Lower lobe of right lung (tissue), 2 donors: ENCODE measurements at places on chromosomes 2 and 18. TPM values are rescaled to one million over a fixed set of nuclear protein-coding genes. Genes with fewer than 3 reads are reported as not detected.

- no peak overlapping the region for H3K27ac ChIP-seq
- DNase-seq, result no peak
- H3K4me3 ChIP-seq, result no peak overlapping the region
- H3K36me3 ChIP-seq, result no peaks in the 10 kb centered on the region
Measured at GRCh38 chr2:33441235-33441810, 35.1 kb upstream of the RASGRP3 start.

CREG2 gene
- not detected for total RNA-seq

DNA sequence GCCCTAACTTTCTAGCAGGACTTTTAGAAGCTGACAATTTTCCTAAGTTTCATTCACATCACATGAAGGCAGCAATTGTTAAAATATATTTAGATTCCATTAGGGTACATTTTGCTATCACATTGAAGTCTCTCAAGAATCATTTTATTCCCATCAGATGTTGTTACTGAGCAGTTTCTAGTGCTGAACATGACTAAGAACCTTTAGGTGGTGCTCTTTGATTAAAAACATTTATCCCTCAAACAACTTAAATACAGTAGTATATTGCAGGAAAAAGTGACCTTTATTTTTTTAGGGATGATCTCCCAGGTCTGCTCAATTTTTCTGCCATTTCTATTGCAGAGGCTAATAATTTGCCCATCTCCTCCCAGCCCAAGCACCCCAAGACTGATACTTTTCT lies 22.9 kb upstream of the NARS1 start:
- no peak overlapping the region for H3K4me3 ChIP-seq
- peaks cover 10% of the 10 kb centered on the region for H3K36me3 ChIP-seq
- no peak for DNase-seq
- H3K27ac ChIP-seq, result no peak overlapping the region
- no peaks in the 10 kb centered on the region for H3K4me1 ChIP-seq

DNA sequence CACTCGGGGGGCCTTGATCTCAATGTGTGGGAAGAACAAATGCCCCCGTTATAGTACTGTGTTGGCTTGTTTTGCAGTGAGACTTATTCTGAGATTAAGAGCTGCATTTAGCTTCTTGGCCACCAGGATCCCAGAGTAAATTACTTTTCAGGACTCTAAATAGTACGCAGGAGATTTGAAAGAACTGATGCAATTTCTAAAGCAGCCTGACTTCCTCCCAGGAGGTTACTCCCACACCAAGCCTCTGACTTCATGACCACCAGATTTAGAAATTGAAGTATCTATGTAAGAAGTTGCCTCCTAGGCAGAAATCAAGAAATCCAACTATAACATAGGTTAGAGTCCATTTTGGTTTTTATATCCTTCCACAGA lies 67.0 kb downstream of the FEZ2 start:
- peaks cover 22% of the 10 kb centered on the region for H3K36me3 ChIP-seq
- H3K4me1 ChIP-seq, result no peaks in the 10 kb centered on the region
- no peak overlapping the region for H3K27ac ChIP-seq
- no peak overlapping the region for H3K4me3 ChIP-seq
- no peaks in the 10 kb centered on the region for H3K27me3 ChIP-seq

DNA sequence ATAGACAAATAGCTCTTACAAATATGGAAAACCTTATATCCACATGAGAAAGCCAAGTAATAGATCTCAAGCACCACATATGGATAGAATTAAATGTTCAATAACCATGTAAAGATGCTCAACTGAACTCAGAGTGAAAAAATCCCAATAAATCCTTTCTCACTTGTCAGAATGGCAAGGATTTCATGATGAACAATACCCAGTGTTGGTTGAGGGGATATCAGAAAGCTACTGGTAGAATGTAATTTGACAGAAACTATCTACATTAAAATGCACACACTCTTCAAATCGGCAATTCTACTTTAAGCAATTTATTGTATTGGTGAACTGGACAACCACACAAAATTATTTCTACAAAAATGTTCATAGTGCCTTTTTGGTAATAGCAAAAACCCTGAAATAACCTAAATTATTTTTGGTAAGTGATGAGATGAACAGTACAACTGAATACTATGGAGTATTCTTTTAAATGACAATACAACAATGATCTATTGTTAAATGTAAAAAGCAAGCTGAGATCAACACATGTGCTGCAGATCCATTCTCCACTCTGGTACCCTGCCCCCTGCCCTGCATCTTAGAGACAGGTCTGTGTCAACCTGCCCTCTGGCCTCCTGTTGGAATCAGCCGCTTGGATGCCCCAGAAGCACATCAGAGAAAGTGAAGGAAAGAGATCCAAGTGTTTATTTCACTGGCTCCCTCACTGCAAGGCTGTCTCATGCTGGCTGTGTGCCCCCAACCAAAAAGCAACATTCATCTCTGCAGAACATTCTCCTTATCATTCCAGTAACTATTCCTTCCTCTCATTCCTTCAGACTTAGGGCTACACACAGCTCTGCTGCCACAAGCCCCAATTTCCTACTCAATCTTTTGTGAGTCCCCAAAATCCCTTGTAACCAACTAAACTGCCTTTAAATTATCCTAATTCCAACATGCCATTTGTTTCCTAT lies 442.5 kb downstream of the LRATD1 start:
- no peaks in the 10 kb centered on the region for H3K4me1 ChIP-seq
- DNase-seq, result no peak
- H3K27me3 ChIP-seq, result no peaks in the 10 kb centered on the region
- H3K4me3 ChIP-seq, result no peak overlapping the region
- H3K36me3 ChIP-seq, result no peaks in the 10 kb centered on the region

DNA sequence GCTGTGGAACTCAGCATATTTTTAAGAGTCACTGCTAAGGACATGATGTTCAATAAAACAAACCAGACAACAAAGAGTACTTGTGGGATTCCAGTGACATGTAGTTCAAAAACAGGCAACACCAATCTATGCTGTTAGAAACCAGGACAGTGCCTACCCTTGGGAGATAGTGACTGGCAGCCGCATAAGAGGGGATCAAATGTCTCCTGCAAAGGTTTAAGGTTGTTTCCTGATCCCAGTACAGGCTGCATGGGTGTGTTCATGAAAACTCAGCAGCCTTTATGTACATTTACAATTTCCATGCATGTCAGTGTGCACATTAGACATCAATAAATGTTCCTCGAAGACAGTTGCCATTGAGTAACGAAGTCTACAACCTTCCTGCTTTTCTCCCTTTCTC lies 183.8 kb downstream of the PID1 start:
- H3K4me1 ChIP-seq, result peaks cover 8% of the 10 kb centered on the region
- no peak overlapping the region for H3K4me3 ChIP-seq
- H3K27me3 ChIP-seq, result no peaks in the 10 kb centered on the region
- H3K27ac ChIP-seq, result no peak overlapping the region
- no peaks in the 10 kb centered on the region for H3K36me3 ChIP-seq
- DNase-seq, result no peak

DNA sequence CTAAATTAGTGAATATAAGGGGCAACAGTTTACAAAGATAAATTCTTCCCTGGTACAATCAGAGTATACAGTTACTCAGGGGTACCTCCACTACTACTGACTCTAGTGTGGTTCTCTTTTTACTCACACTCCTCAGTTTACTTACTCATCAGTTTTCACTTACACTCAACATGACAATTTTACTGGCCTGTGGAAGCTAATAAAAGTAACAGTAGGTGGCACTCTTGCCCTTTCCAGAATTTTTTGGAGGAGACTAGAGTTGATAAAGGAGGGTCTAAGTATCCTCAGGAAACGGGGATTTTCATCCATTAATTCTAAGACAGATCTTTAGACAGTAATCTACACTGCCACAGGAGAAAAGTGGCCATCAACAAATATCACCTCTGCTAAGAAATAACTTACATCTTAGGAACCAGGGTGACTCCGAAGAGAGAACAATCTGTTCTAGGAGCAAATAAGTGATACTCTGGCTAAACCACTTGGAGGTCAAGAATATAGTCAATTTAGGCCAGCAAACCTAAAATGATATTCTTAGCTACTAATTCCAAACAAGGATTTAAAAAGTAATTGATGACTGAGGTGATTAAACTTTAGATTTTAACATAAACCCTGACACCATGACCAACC lies 61.3 kb downstream of the ATL2 start:
- no peaks in the 10 kb centered on the region for H3K4me1 ChIP-seq
- no peak for DNase-seq
- H3K4me3 ChIP-seq, result no peak overlapping the region
- H3K27ac ChIP-seq, result no peak overlapping the region

DNA sequence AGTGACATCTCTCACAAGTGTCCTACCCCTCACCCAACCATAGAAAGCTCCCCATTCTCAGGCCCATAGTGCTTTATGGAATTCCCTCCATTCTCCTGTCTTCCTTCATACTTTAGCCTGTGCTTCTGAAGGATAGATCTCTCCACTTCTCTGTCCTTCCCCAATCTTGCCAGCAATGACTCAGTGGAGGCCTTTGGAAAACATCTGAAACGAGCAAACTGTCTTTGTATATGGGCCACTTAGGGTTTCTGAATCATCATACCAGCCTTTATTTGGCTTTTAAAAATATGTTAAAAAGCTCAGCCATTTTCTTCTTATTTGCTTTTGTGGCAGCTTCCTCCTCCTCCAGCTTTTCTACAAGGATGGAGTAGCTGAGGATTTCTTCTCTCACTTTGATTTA lies 65.6 kb upstream of the ZNF385B start:
- H3K36me3 ChIP-seq, result no peaks in the 10 kb centered on the region
- H3K27ac ChIP-seq, result no peak overlapping the region
